Activated CD4-positive, alpha-beta T cell treated with anti-CD3 and anti-CD28 coated beads, Interleukin-2, amount 10 ng/mL, durations not matched to agents 7 days and 5 days (primary cell): ENCODE measurements at places on chromosomes 7 and 10.

DNA sequence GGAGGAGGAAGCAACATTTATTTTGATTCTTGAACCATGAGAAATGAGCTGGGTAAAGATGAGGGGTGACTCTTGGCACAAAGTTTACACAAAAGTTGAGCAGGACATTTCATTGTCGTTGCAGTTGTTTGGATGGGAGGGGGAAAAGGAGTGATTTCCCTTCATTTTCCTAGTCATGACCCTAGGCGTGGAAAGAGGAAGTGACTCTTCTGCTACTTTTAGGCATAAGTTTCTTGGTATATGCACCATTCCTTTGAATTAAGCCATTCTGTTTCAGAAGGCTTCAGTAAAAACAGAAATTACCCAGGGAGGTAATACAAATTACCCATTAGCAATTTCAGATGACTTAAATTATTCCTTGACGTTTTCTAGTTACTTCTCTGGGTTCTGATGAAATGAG lies 113.9 kb upstream of the FAM171A1 start:
- DNase-seq, result no peak

DNA sequence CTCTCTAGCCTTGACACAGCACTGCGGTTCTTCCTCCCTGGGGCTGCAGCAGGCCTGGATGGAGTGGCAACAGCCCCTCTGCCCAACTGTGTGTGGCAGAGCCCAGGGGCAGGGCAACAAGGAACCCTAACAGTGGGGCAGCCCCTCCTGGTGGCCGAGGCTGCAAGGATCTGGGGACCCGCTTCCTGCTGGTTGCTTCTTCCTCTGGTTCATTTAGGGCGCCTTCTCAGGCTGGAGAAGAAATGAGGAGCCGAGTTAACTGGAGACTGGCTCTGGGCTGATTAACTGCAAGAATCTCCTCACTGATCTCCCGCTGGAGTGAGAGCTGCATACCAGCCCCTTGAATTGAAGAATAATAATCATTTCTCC lies 80.1 kb upstream of the EMX2 start:
- DNase-seq, result no peak

DNA sequence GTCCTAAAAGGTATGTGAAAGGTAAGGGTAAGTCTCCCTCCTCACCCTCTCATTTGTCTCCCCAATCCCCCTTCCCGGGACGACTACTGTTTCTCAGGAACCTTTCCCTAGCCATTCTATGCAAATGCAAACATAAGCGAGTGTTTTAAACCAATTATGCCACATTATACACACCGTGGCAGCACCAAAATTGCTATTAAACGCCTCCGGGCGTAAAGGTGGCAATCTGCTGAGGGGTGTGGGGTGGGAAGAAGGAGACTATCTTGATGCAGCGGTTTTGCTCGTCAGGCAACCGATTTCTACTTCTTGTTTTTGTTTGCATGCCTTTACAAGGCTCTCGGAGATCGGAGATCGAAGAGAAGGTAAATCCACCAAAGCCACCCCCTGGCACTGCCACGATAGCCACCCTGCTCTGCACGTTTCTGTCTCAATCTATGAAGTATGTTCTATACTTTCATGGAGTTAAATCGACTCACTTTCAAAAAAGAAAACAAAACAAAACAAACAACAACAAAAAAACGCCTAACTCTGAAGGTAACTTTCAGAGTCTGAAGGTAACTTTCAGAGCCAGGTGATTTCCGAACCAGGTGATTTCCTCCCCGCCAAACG lies 46.0 kb upstream of the CDK1 start:
- DNase-seq, result peak; percentile 47

DNA sequence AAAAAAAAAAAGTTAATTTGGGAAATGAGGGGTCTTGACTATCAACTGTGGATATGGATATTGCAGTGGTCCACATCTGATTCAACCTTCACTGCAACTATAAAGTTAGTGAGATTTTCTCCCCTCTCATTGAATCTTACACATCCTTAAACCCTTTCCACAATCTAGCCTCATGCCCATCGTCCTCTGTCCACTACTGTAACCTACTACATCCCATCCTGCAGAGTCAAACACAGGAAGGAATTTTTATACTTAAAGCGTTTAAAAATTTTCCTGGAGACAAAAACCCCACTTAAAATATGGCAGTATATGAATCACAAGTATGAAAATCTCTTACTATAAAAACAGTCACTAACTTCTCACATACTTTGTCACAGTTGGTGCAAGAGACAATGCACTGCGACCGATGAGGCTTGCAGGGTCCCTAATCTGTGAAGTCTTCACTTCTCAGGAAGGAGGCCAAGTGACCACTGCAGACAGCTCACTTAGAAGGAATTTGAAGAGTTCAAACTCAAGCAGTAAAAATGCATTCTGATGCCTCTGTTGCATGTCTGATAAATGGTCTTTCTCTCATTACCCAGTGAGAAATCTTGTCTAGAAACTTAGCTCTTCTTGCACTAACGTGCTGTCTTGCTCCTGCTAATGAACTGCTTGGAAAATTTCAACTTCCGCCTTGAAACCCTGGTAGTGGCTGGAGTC lies 50.3 kb upstream of the ST8SIA6 start:
- no peak for DNase-seq

GRCh38 chr10:29389935-29390334 lies 101.1 kb downstream of the LYZL1 start:
- no peak for DNase-seq

- DNase-seq, result no peak
These were observed 630.7 kb upstream of the GRM3 start for GRCh38 chr7:86012971-86013370.

- no peak for DNase-seq
These were observed 116.5 kb downstream of the SPDYE5 start for GRCh38 chr7:75608451-75609122.

GRCh38 chr10:71644307-71645180 lies 75.0 kb downstream of the C10orf105 start:
- DNase-seq, result no peak

DNA sequence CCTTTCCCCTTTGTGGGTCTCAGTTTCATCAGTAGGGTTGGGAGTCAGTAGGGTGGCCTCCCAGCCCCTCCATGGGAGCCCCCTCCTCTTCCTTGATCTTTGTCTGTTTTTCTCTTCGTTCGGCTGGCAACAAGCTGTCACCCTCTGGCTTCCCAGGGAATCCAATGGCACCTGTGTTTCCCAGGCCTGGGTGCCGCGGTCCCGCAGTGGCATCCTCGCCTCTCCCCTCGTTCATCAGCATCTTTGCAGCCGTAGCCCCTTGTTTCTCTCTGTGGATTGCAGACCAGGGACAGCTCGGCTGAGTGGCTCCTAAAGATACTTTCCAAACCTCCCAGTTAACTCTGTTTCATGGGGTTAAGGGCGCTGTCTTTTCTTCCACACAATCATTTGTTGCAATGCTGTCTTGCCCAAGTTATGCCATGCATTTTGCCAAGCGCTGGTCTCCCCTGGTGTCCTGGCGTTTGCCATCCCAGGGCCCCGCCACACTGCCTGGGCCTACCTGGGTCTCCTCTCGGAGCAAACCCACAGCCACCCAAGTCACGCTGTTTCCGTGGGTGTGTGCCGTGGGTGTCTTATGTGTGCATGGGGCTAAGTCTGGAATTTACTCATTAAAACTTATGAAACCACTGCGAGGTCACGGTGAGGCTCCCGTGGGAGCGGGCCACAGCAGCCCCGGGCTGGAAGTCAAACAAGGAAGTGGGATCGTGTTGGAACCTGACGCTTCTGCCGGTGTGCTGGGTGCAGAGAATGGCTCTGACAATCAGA lies 189.4 kb upstream of the SHH start:
- no peak for DNase-seq

- DNase-seq, result no peak
These were observed 244.6 kb downstream of the SORCS1 start for GRCh38 chr10:106919871-106920282.

GRCh38 chr7:116426428-116427156 lies 72.9 kb upstream of the CAV2 start:
- DNase-seq, result no peak

GRCh38 chr10:59242991-59243390 lies 66.5 kb downstream of the PHYHIPL start:
- no peak for DNase-seq

DNA sequence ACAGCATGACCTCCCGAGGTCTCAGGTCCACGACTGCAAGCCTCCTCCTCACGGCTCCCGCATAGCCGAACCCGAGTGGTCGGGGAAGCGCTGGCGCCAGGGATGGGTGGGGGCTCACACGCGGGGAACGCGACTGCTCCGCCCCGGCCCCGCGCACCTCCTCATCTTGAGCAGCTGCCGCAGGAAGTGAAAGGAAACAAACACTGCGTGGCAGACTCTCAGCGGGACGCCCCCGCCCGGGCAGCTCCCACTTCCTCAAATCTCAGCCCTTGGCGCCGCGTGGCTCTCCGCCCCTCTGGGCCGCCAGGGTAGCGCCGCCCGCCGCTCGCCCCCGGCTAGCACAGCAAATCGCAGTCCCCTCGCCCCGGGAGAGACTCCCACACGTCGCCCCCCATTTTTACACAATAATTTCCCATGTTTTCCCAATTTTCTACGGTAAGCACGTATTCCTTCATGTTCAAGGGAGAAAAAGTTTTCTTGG lies at the start of gene TMEM243:
Gene TMEM243, minus strand, starts transcription at position 188 of the 481 bp plus-strand sequence. CDS start 229 bp downstream, outside the sequence.
- DNase-seq, result peak; percentile 88

DNA sequence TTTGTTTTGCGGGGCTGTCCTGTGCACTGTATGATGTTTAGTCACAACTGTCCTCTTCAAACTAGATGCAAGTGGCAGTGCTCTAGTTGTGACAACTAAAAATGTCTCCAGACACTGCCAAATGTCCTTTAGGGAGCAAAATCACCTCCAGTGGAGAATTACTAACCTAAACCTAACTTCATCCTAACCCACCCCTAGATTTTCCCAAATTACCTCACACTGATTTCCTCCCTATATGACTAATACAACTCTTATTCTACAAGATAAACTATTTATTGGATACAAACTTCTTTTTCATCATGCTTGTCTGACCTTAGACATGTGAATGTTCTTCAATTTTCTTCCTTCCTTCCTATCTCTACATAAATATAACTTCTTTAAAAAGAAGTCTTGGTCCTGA lies 26.4 kb downstream of the PNPLA8 start:
- no peak for DNase-seq

GRCh38 chr10:70125918-70126552 lies 6.6 kb downstream of the AIFM2 start:
- DNase-seq, result no peak

- DNase-seq, result no peak
These were observed 16.0 kb upstream of the ACTR3B start for GRCh38 chr7:152743600-152743999.

GRCh38 chr7:29612596-29612995 lies 49.0 kb downstream of the PRR15 start:
- DNase-seq, result no peak

- DNase-seq, result no peak
These were observed 20.3 kb downstream of the ZNF277 start for GRCh38 chr7:112226701-112227276.

- DNase-seq, result no peak
These were observed 12.3 kb upstream of the MYPN start for GRCh38 chr10:68096913-68097516.
